M059J (cell line): ENCODE measurements at places on chromosomes 7 and 10.

DNA sequence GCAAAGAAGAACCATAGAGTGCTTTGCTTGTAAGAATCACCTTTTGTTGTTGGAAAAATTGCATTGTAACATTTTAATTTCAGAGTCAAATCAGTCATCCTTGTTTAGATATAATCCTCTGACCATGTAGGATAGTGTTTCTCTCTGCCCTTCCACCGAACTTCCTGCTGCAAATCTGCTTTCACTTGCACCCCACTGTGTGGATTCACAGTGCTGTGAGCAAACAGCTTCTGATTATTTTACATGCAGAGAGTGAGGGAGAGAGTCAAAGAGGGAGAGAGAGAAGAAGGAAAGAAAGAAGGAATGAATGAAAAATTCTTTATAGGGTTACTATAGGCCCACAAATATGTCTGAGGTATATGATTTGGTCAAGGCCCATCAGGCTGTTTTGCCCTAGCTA is 30.0 kb upstream of the SEM1 start:
- no peak for DNase-seq

GRCh38 chr10:84428711-84429110 is 100.3 kb downstream of the CCSER2 start:
- no peak for DNase-seq

DNA sequence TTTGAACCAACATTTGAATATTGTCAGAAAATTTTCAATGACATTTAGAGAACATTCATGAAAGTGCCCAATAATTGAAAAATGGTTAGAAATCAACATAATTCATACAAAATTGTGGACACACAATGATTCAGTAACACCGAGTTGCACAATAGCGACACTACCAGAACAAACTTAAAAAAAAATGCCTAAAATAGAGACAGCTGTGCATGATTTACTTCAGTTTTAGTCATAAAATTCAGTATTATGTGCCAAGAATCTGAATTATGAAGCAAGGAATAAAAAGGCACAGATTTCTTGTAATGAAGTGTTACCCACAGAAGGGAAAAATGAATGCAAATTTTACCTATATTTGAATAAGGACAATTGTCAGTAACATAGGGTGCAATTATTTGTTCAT is 396.0 kb downstream of the SEMA3D start:
- DNase-seq, result no peak

DNA sequence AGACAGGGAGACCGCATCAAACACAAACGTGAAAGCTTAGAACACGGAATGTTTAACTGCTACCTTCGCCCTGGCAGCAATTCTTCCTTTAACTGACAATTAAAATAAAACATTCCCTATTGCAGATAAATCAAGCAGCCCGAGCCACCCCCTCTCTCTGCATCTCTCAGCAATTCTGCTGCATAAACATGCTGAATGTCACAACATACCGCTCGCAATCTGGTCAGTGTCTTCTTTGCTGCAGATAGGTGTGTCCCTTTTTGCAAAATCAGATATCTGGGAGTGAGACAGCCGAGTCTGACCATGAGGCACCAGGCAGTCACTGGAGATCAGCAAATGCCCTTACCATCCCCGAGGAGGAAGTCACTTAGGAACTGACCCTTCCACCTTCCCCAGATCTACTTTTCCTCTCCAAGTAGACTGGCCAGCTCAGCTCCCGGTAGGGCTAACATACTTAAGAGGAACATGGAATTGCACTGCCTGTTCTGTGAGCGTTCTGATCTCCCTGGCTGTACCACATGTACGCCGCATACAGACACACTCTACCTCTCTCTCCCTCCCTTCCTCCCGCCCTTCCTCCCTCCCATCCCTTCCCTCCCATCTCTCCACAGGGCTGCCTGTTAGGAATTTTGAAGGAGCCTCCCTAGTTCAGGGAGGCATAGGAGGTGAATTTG is at the start of gene FRMD4A:
FRMD4A (minus strand) TSS at position 537 of the 674 bp plus-strand sequence.
- no peak for DNase-seq

GRCh38 chr7:2043316-2044039 is 189.3 kb downstream of the MAD1L1 start:
- DNase-seq, result no peak
